ENCODE measurements at places on chromosomes 11 and 22.

- no peak for DNase-seq
Observed at GRCh38 chr11:19442554-19442910, 201.8 kb upstream of the E2F8 start.

GRCh38 chr22:21457023-21457787 is 10.0 kb upstream of the TMEM191C start:
- no peak for DNase-seq

DNA sequence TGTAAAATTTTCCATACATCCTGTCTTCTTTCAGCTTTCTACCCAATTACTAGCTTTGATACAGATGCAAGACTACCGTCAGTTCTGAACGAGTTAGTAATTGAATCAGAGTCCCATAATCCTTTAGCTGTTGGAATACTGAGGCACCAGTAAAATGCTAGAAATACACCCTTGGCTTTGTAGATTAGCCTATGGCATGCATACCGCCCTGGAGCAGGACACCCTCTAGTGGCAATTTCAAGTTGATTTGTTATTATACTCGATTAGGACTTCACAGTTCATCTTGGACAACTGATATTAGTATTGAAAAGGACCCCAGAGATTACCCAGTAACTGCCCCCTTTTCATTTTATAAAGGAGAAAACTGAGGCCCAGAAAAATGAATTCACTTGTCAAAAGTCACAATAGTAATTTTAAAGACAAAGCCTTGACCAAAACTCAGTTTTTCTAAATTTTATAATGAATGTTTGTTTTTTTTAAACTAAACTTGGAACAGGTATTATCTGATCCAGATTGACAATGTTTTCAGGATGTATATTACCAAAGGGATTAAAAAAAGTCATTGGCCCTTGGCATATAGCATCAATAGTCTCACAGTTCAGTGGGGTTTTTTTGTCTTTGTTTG is 72.6 kb downstream of the HIPK3 start:
- peak; percentile 73 for DNase-seq

GRCh38 chr11:64148917-64149617 is 16.8 kb downstream of the MACROD1 start:
- no peak for DNase-seq

DNA sequence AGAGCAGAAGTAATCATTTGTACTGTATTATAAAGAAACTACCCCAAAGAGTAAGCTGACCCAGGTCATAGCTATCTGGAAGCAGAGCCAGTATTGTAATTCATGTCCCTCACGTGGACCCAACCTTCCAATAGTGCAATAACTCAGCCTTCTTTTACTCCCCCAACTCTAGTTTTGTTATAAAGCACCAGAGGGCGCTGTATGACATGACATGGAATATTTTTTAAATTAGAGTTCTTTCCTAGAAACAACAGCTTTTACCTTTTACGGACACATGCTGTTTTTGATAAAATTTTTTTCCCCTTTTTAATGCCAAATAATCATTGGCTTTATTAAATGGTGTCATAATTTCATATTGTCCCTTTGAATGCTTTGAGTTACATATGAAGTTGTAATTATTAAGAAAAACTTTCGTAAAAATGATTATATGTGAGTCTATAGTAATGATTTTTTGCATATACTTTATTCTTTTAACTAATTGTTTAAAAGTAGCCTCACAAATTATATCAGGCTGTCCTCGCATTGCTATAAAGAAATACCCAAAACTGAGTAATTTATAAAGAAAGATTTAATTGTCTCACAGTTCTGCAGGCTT is 76.9 kb downstream of the DKK3 start:
- peak; percentile 78 for DNase-seq

DNA sequence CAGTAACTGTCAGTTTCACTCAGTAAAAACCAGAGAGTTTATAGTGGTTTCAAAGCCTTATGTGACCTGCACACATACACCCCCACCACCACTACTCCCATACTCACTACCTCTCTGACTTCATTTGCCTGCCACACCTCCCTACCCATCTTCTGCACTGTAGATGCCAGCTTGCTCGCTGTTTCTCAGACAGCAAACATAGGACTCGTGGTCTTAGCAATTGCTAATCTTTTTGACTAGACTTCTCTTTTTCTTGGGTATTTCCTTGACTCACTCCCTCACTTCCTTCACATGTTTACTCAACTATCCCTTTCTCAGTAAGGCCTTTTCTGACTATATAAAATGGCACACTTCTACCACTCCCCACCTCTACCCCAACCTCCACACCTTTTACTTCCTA is 27.8 kb downstream of the CEP295 start:
- no peak for DNase-seq

DNA sequence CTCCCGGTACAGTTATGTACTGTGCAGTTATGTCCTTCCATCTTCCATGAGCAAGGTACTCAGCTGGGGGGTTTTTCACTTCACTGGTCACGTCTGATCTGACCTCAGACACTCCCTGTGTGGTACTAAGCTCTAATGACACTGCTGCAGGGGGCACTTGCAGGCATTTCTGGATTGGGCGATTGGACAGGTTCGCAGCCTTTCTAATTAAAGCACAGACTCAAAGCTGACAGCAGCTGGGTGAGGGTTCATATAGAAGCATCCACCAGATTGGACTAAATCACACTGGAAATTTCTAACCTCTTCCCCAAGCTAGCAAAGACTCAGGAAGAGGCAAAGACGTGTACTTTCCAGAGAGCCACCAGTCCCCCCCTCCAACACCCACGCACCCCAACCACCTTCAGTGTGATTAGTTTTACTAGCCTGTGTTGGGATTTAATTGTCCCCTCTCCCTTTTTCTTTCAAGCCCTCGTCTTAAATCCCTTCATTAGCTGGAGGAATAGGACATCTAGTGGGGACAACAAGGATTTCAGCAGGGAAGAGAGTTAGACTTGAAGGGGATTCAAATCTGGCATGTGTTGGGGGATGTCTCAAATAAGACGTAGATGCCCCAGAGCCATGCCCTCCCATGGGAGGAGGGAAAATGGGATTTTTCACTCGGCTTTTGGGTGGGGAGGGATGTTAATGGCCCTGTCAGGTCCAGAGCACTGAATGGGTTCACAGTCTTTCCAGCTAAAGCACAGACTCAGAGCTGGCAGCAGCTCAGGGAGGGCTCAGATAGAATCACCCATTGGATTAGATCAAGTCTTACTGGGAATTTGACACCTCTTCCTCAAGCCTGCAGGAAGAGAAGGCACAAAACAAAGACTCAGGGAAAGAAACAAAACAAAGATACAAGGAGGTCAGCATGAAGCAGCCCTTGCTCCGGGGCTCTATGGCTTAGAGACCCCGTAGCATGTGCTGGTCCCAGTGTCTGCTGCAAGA is 10.9 kb downstream of the INS start:
- DNase-seq, result peak; percentile 74
